ENCODE measurements at places on chromosomes 12 and 14.
A peak's percentile ranks its signal among the peaks of the same experiment; 100 is the strongest.

DNA sequence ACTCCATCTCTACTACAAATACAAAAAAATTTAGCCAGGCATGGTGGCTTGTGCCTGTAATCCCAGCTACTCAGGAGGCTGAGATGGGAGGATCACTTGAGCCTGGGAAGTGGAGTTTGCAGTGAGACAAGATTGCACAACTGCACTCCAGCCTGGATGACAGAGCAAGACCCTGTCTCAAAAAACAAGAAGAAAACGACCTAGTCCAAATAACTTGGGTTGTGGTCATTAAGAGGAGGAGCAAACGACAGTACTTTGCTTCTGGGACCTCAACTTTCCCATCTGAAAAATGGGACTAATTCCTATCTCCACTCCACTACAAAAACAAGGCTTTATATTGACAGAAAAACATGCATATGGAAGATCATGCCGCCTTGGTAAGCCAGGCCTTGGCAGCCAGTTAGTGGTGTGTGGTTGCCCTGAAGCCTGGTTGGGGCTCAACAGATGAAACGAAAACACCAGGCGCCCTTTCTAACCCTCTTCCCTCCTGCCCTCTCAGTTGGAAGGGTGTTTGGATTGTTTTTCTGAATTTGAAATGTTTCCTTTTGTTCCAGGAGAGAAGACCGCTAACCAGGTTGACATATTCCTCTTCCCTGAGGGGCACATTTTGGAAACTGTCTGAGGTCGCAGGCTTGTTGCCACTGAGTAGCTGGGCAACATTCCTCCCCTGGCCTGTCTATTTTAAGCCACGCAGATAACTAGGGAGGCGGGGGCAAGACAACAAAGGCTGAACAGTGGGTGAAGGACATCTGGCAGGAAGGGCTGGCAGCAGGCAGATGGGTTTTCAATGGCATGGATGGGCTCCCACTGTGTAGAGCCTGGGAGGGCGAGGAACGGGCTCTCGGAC lies 13.7 kb upstream of the VPS37B start:
- DNase-seq = peak; percentile 84

GRCh38 chr14:39592116-39592789 lies 160.0 kb upstream of the FBXO33 start:
- no peak for DNase-seq

DNA sequence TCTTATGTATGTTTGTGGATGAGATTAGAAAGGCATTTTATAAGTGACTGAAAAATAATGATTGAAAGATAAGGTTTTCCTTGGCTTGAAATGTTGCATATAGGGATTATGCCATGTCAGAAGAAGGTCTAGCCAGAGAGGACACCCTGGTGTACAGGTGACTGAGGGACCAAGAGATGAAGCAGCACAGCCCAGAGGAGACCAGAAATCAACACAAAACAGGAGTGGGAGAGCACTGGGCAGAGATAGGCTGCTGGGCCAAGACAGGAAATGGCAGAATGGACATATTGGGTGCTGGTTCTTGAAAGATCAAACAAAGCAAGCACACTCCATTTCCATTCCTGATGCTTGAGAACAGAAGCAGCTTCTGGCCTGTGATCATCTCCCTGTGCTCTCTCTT lies 24.4 kb upstream of the FRMD6 start:
- no peak for DNase-seq

- DNase-seq = no peak
These were observed 41.3 kb downstream of the STK38L start for GRCh38 chr12:27285403-27285802.

DNA sequence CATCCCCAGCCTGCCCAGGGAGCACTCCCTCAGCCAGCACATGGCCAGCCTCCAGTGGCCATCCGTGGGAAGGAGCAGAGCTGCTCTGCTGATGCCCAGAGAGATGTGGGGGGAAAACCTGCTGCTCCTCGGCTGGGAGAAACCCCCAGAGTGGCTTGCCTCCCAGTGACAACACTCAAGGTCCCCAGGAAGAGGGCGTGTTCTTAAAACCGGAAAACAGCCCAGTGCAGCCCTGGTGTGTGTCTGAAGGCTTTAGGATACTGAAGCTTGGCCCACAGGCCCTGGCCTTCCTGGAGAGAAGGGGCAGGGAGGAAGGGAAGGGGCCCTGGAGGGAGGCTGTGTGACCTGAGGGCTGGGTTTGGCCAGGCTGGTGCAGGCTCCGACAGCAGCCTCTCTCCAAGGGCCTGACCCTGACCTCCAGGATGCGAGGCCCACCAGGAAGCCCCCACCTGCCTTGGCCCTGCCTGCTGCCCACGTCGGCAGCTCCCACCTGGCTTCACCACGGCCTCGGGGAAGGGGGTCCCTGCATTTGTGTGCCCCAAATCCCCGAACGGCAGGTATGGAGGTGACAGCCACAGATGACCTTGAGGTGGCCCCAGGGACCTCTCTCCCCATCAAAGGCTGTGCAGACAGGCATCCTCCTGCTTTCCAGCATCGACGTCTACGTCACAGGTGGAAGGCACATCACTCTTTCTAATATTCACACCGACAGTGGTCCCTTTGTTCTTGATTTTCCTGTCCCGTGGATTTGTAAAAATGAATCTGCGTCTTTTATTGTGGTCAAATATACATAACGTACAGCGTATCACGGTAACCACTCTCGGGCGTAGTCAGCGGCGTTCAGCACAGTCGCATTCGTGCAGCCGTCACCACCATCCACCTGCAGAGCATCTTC lies 190.0 kb upstream of the C14orf180 start:
- no peak for DNase-seq

Measured in putamen (tissue), 1 donor.